ENCODE measurements at places on chromosomes 2 and 18.

- no peak for DNase-seq
Measured at GRCh38 chr18:29154196-29154757, 977.3 kb upstream of the CDH2 start.

GRCh38 chr2:43133708-43134570, 92.5 kb downstream of the ZFP36L2 start:
- peak; percentile 69 for DNase-seq

GRCh38 chr2:583666-584065, 93.5 kb downstream of the TMEM18 start:
- DNase-seq, result no peak

DNA sequence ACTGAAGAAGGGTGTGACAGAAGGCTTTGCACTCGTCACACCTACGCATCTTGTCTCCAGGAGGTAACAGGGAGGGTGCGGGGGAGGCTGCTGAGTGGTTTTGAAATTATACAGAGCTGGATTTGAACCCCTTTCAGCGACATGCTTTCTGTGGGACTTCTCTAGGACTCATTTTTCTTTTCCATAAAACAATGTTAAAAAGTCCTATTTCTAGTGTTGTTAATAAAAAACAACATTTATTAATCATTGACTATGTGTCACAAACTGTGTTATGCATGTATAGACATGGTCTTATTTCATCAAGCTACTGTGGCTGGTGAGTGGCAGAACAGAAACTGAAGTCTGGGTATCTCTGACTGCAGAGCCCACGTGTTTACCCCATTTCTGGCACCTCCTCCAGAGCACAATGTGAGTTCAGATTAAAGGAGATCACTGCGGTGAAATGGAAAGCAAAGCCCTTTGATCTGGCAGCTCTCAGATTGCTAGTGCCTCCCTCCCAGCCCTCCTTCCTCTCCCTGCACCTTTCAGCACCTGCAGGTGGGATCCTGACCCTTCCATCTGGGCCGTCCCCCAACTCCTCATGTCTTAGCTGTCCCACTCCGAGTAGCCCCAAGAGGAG, 315.5 kb upstream of the MYT1L start:
- DNase-seq, result no peak

- no peak for DNase-seq
Measured at GRCh38 chr2:230069402-230069801, 678 bp upstream of the SLC16A14 start.

GRCh38 chr2:205461169-205461568, 221.1 kb upstream of the NRP2 start:
- DNase-seq, result no peak

GRCh38 chr2:26786207-26787028, 562 bp downstream of the CENPA start:
- DNase-seq, result no peak

GRCh38 chr18:63016270-63016669, 300.9 kb downstream of the PHLPP1 start:
- DNase-seq, result peak; percentile 27

DNA sequence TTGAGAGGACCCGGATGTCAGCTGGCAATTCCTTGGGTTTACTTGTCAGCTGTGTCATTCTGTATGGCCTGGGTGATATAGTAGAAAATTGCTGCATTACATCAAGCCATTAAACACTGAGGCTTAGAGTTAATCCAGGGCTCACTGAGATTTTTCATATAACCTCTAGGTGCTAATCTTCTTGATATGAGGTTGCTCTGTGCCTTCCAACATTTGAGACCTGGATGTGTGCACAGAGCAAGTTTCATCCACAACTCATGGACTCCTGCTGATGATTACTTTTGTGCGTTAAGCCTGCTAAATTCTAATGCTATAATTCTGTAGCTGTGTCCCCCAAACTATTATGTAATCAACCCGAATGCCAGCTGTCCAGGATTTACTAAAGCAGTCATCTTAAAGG, 178.4 kb upstream of the CDH20 start:
- DNase-seq, result no peak

DNA sequence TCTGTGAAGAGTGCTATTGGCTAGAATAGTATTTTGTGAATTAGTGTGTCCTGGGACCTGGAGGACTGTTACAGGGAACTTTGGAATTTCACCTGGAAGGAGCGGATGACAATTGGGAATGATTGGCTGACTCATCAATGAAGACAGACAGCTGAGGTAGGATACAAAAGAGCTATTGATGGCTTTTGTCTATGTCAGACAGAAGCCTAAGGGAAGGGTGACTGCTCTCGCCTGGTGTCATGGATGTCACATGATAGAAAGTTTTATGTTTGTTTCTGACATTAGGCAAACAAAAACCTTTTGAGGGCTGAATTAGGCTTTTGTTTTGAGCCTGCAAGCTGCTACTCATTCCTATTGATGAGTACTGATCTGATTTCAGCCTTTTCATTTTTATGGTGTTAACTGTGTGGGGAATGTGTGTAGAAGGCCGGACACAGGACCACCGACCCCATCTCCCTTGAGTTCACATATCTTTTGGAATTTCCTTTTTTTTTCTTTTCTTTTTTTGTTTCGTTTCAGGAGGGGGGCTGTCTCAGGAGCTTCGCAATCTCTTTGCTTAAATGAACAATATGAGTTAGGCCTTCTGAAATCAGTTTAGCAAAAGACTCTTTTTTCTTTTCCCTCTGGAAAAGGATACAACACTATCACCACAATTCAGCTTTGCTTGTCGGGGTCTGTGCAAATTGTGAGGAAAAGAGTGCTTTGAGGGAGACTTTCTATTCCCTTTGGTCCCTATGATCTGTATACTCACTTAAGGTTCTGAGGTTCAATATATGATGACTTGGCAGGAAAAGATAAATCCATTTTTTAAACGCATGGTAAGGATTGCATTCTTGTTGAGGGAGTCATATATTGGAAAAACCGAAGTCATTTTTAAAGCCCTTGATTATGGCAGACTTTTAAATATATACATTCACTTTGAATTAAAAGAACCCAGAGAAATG, 207.9 kb upstream of the FIGN start:
- DNase-seq, result no peak

DNA sequence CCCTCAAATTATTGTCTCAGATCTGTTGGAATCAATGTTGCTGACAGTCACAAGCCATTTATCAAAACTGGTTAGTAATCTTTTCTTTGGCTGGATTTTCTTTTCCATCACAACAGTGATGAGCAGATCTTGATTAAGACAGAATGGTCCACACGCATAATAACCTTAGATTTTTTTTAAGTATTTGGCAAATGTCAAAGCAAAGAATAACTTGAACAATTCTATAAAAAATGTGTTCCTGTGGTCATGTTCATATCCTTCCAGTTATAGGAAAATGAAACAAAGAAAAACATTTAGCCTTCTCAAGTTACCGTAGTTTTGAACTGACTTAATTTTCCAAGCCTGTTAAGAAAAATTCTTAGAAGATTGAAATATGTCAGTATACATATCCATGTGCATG, 659.9 kb upstream of the ID2 start:
- no peak for DNase-seq

- no peak for DNase-seq
Measured at GRCh38 chr2:39483534-39483933, 46.4 kb upstream of the MAP4K3 start.

- no peak for DNase-seq
Measured at GRCh38 chr18:23438608-23439366, 14.3 kb upstream of the RIOK3 start.

- no peak for DNase-seq
Measured at GRCh38 chr2:205555566-205556230, 126.6 kb upstream of the NRP2 start.

- DNase-seq, result no peak
Measured at GRCh38 chr18:74326231-74326630, 10.6 kb downstream of the C18orf63 start.

DNA sequence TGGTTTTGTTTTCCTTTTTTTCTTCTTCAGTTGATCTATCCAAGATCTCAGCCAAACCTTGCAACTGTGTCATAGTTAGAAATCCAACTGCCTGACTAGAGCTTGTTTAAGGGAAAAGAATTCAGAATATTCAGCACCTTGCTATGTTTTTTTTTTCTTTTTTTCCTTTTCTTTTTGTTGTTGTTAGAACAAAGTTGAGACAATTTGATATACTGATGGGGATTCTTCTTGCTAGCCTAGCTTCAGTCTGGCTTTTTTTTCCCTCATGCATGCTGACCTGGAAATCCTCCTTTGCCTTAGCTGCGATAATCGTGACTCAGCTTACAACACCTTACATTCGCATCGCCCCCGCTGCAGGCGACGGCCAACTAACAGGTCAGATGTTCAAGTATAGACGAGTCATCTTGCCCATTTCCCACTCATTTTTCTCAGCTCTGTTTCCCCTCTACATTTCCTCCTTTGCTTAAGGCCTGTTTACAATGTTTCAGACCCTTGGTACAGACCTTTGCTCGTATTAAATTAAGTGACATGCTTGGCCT, 487.2 kb upstream of the RAB12 start:
- DNase-seq, result no peak

DNA sequence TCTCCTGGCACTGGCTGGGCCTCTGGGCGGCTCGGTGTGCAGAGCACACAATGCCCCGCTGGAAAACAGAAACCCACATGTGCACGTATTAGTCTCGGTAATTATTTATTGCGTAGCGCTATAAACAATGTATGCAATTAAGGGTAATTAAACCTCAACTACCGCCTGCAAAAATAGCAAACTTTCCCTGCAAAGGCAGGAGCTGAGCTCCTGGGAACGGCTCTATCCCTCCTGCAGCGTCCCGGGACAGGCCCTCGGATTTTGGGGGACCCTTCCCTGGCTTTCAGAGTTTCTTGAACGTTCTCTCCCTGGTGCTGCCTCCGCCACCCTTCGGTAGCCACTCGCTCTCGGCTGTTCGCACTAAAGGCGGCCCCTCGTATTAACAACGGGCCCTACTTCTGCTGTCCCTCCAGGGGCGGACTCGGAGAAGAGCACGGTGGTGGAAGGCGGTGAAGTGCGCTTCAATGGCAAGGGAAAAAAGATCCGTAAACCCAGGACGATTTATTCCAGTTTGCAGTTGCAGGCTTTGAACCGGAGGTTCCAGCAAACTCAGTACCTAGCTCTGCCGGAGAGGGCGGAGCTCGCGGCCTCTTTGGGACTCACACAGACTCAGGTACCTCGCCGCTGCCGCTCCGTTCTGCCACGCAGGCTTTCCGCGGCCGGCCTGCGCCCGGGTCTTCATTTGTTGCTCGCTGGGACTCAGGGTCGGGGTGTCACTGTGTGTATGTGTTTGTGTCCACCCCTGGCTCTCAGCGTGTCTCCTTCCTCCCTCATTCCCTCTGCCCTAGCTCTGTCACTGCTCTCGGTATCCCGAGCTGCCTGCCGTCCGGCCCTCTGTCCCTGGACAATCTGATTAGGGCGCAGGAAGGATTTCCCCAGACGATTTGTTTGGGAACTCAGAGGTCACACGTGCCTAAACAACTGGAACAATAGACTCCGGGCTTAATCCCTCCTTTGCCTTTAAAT, 1.2 kb downstream of the DLX1 start:
- peak; percentile 50 for DNase-seq

GRCh38 chr2:240629619-240629967, 4.3 kb downstream of the GPR35 start:
- DNase-seq, result no peak
